ENCODE measurements at places on chromosomes 5 and 9. TPM values are rescaled to one million over a fixed set of nuclear protein-coding genes. Genes with fewer than 3 reads are reported as not detected.

- DNase-seq = no peak
- no peaks in the 10 kb centered on the region for H3K4me1 ChIP-seq
- no peaks in the 10 kb centered on the region for H3K36me3 ChIP-seq
Measured at GRCh38 chr5:169637549-169638121, 560 bp downstream of the DOCK2 start.

DNA sequence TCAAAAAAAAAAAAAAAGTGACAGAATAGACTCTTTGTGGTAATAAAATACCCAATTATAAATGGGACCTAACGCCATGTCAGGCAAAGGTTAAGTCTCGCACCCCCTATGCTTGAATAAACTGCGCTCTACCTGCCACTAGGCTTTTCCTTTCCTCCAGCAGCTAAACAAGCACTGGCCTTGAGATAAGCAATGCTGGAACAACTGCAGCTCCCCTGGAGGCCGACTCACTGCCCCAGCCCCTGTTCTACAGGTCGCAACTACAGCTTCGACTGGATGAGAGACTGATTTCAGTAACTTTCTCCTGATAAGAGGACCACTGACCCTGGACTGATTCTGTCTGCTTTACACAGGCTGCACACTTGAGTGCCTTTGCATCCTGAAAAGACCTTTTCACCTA is 210.2 kb downstream of the HSPA4 start:
- no peaks in the 10 kb centered on the region for H3K36me3 ChIP-seq
- no peak for DNase-seq
- H3K27ac ChIP-seq = no peak overlapping the region
- no peaks in the 10 kb centered on the region for H3K27me3 ChIP-seq
- H3K4me1 ChIP-seq = no peaks in the 10 kb centered on the region
- no peak overlapping the region for H3K4me3 ChIP-seq

GRCh38 chr5:173800340-173800739 is 87.8 kb upstream of the CPEB4 start:
- no peaks in the 10 kb centered on the region for H3K27me3 ChIP-seq
- H3K36me3 ChIP-seq = no peaks in the 10 kb centered on the region
- H3K27ac ChIP-seq = no peak overlapping the region
- peaks cover 5% of the 10 kb centered on the region for H3K4me1 ChIP-seq

GAS1 gene
- 0.07 TPM for total RNA-seq

DNA sequence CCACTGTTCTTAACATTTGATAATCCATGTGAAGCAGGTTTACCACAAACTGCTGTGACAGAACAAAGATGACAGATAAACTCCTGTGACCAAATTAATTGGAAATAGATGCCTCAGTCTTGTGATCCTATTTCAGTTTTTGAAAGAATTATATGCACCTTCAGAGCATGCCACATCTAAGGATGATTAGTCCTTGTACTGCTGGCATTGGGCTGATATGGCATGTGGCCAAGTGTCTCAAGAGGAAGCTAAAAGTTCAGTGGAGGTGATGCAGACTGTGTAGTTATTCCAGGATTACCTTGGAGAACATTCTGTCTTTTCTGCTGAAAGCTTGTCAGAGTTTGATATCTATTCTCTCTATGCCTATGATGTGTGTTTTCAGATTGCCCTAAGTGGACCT is 314.4 kb upstream of the EFNA5 start:
- no peaks in the 10 kb centered on the region for H3K36me3 ChIP-seq
- H3K4me3 ChIP-seq = no peak overlapping the region
- no peaks in the 10 kb centered on the region for H3K4me1 ChIP-seq
- no peak overlapping the region for H3K27ac ChIP-seq
- no peaks in the 10 kb centered on the region for H3K27me3 ChIP-seq

IRX2 gene
- not detected for total RNA-seq

DNA sequence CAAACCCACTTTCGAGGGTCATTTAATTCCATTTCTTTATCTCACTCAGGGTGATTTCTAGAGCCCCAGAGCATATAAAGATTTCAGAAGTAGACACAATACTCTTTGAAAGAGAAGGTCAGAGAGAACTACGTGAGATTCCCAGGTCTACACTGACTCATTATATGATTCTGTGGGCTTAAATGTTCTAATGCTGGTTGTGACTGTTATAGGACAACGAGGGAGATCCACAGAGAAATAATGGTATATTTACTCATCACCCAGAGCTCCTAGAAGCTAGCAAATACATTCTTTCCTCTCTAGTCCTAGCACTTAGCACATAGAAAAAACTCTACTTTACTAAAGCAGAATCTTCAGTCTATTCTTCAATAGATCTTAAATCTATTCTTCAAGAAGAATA is 39.4 kb upstream of the GRAMD2B start:
- no peak overlapping the region for H3K27ac ChIP-seq
- no peaks in the 10 kb centered on the region for H3K36me3 ChIP-seq
- no peak overlapping the region for H3K4me3 ChIP-seq
- no peaks in the 10 kb centered on the region for H3K27me3 ChIP-seq
- H3K4me1 ChIP-seq = peaks cover 13% of the 10 kb centered on the region

DNA sequence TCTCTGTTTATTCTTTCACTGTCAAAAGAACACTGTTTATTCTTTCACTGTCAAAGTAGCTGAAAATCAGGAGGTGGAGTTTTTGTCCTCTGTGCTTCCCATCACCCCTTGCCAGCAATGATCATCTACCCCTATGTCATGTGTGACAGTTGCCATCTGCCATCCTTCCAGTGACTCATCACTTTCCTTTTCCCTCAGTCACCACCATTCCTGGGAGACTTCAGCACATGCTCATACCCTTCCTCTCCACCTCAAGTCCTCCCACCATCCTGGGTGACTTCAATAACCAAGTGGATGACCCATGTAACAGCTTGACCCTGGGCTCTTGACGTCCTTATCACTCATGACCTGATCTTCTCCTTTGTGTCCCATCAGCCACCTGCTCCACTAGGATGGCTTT is 43.3 kb upstream of the RASEF start:
- no peaks in the 10 kb centered on the region for H3K27me3 ChIP-seq
- no peak overlapping the region for H3K27ac ChIP-seq
- H3K4me3 ChIP-seq = no peak overlapping the region
- no peaks in the 10 kb centered on the region for H3K36me3 ChIP-seq

DNA sequence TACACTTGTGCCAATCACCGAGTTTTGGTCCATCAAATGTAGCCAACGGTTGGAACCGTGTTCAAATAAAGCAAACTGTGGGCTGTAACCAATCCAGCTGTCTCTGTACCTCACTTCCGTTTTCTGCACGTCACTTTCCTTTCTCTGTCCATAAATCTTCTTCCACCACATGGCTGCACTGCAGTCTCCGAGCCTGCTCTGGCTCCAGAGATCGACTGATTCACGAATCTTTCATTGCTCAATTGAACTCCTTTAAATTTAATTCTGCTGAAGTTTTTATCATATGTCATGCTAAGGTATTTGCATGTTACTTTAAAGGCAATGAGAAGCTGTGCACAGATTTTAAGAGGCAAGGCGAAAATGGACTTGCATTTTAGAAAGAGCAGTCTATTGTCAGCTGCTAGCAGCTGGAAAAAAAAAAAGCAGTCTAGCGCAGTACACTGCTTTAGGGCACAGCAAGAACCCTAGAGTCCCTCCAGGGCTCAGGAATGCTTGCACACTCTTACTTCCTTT is 13.2 kb downstream of the TTC39B start:
- no peak overlapping the region for H3K27ac ChIP-seq
- no peak overlapping the region for H3K4me3 ChIP-seq
- no peak for DNase-seq
- H3K4me1 ChIP-seq = no peaks in the 10 kb centered on the region

- peak; percentile 63 for DNase-seq
- no peak overlapping the region for H3K27ac ChIP-seq
- peaks cover 5% of the 10 kb centered on the region for H3K4me1 ChIP-seq
Measured at GRCh38 chr5:57816108-57816507, 333.5 kb upstream of the ACTBL2 start.

- no peak overlapping the region for H3K4me3 ChIP-seq
- no peak overlapping the region for H3K27ac ChIP-seq
- no peaks in the 10 kb centered on the region for H3K27me3 ChIP-seq
- peaks cover 3% of the 10 kb centered on the region for H3K36me3 ChIP-seq
Measured at GRCh38 chr5:146254223-146254622, 50.8 kb downstream of the RBM27 start.

GRCh38 chr9:127004946-127005769 is 90.6 kb downstream of the RALGPS1 start:
- no peaks in the 10 kb centered on the region for H3K36me3 ChIP-seq
- no peak overlapping the region for H3K27ac ChIP-seq
- no peaks in the 10 kb centered on the region for H3K27me3 ChIP-seq
- no peak for DNase-seq

PFN3 gene
- total RNA-seq = not detected

- peaks cover 11% of the 10 kb centered on the region for H3K4me1 ChIP-seq
- H3K27ac ChIP-seq = no peak overlapping the region
- no peaks in the 10 kb centered on the region for H3K36me3 ChIP-seq
- H3K27me3 ChIP-seq = no peaks in the 10 kb centered on the region
Measured at GRCh38 chr5:96709152-96709821, 47.1 kb downstream of the CAST start.

DNA sequence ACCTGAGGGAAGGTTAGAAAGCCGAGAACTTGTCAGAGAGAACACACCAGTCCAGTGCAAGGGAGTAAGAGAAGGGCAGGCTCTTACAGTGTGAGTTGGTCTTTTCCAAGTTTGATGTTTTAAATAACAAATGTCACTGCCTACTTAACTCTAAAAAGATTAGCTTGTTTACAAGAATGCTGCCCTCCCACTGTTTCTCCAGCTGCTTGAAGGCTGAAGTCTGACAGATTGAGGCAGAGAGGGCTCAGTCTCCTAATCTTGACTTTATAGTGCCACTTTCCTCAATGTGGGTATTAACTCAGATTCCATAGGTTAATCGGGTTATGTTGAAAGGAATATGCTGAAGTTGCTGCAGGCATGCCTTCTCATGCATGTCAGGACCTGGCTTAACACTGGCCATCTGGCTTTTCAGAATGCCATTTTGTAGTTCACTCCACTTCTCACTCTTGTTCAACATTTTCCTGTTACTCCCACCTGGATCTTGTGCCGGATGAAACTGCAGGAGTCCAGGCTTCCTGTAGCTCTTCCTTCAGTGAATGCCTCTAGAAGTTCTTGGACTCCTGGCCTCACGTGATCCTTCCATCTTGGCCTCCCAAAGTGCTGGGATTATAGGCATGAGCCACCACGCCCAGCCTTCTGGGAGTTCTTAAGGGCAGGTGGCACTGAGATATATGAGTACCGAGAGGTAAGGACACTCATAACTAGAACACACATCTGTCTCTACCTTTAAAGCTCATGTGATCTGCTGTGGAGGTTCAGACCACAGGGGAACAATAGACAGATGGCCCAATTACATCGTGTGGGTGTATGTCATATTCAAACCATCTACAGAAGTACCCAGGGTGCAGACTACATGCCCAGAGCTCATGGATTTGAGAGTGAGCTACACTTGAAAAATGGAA is 249.7 kb downstream of the ARHGAP26 start:
- no peaks in the 10 kb centered on the region for H3K4me1 ChIP-seq
- H3K36me3 ChIP-seq = no peaks in the 10 kb centered on the region
- no peak for DNase-seq
- no peaks in the 10 kb centered on the region for H3K27me3 ChIP-seq
- no peak overlapping the region for H3K4me3 ChIP-seq

Measured in HCT116 (cell line).